Trophoblast cell (in vitro differentiated cells and primary cell): ENCODE measurements at places on chromosomes 6 and 20.

DNA sequence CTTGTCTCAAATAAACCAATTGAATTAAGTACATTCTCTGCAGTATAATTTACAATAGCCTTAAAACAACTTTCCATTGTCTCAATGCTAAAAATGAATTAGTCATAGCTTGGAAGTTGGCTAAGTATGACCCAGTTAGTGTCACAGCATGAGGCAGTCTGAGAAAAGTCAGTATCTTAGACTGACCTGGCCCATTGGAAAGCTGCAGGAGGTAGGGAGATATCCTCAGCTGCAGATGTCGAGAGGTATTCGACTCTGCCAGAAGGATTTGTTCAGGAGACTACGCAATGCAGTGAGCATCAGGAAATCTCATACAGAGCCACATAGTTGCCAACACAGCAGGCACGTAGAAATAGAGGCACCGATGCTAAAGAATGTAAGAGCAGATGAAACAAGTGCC is 350.9 kb upstream of the NRSN1 start:
- no peaks in the 10 kb centered on the region for H3K36me3 ChIP-seq
- no peak for DNase-seq
- H3K27me3 ChIP-seq: no peaks in the 10 kb centered on the region
- H3K4me1 ChIP-seq: no peaks in the 10 kb centered on the region
- H3K4me3 ChIP-seq: no peak overlapping the region

GRCh38 chr20:48463916-48464315 is 363.9 kb downstream of the PREX1 start:
- DNase-seq: peak; percentile 10
- no peaks in the 10 kb centered on the region for H3K36me3 ChIP-seq
- peaks cover 24% of the 10 kb centered on the region for H3K4me1 ChIP-seq
- no peaks in the 10 kb centered on the region for H3K27me3 ChIP-seq
- H3K4me3 ChIP-seq: no peak overlapping the region

DNA sequence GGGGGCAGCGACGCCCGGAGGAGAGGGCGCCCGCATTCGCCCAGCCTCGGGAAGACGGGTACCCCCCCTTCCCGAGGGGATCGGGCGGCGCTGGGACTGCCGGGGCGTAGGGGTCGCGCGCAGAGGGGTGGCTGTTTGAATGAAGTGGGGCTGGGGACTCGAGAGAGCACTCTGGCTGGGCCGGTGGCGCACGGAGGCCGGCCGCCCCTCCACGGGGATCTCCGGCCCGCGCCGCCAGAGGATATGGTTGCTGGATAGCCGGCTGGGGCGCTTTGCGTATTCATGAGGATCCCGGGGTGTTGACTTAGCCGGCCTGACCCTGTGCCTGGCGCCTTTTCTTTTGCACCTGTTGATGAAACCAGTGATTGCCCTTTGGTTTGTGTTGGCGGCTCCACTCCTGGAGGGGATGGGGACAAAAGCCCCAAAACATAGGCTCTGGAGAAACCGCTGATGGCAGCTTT is 469 bp downstream of the SYNJ2 start:
- H3K36me3 ChIP-seq: no peaks in the 10 kb centered on the region
- peak overlapping the region; percentile 55 for H3K27ac ChIP-seq
- H3K4me3 ChIP-seq: peak overlapping the region; percentile 87
- H3K4me1 ChIP-seq: peaks cover 19% of the 10 kb centered on the region

- peaks cover 8% of the 10 kb centered on the region for H3K36me3 ChIP-seq
- H3K27ac ChIP-seq: no peak overlapping the region
- no peaks in the 10 kb centered on the region for H3K4me1 ChIP-seq
These were observed 73.0 kb downstream of the GFRA4 start for GRCh38 chr20:3590164-3590563.

DNA sequence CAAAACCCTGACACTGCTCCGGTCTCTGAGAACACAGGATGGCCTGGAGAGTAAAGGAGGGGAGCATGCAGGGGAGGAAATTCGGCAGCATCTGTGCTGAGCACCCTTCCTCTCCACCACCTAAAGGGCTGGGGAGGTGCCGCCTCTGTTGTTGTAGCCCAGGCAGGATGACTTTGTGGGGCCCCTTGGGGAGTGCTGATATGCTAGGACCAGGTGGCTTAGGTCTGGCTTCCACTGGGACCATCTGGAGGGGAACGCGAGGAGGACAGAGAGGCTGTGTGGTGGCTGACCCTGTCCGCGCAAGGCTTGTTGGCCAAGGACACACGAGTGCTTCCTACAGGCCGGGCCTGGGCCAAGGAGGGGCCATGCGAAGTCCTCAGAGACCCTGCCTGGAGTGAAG is 9.9 kb upstream of the RPS6KA2 start:
- no peaks in the 10 kb centered on the region for H3K4me1 ChIP-seq
- no peak overlapping the region for H3K27ac ChIP-seq
- no peaks in the 10 kb centered on the region for H3K27me3 ChIP-seq
- H3K4me3 ChIP-seq: no peak overlapping the region
- H3K36me3 ChIP-seq: no peaks in the 10 kb centered on the region

DNA sequence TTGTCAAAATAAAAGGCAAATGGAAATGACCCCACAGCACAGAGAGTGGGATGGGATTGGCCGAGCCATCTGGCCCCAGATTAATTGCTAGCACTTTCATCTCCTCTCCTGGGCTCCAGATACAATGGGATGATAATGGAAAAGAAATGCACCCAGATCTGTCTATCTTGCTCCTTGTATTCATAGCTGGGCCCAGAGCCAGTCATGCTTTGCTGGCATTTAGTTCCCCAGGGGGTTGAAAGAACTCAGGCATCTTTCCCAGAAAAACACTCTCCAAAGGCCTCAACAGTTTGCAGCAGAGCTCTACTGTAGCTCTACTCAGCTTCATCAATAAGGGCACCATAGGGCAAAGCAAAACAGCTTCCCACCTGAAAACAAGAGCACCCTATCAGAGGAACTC is 116.0 kb upstream of the FOXA2 start:
- no peak overlapping the region for H3K4me3 ChIP-seq
- H3K4me1 ChIP-seq: no peaks in the 10 kb centered on the region
- no peaks in the 10 kb centered on the region for H3K27me3 ChIP-seq

GRCh38 chr6:90811596-90812226 is 224.8 kb upstream of the MAP3K7 start:
- H3K36me3 ChIP-seq: no peaks in the 10 kb centered on the region
- DNase-seq: no peak
- H3K27ac ChIP-seq: no peak overlapping the region
- H3K4me3 ChIP-seq: no peak overlapping the region

- no peak for DNase-seq
- peaks cover 5% of the 10 kb centered on the region for H3K4me1 ChIP-seq
- no peaks in the 10 kb centered on the region for H3K27me3 ChIP-seq
- H3K4me3 ChIP-seq: no peak overlapping the region
These were observed 40.9 kb downstream of the SUMO4 start for GRCh38 chr6:149440735-149441671.

DNA sequence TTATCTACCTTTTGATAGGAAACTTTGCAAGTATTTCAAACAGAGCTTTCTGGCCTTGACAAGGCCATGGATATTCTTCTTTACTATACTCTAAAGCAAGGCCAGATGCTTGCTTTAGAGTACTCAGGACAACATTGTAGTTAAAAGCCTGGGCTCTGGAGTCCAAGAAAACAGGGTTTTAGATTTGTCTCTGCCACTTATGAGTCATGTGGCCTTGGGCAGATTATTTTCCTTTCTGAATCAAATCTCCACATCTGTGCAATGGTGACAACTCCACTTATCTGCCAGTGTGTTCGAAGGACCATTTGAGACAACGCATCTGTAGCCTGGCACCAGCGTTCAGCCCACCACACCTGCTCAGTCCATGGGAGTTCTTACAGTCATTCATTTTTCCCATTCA is 265.9 kb upstream of the RIN2 start:
- no peak overlapping the region for H3K27ac ChIP-seq
- no peaks in the 10 kb centered on the region for H3K27me3 ChIP-seq
- peak; percentile 37 for DNase-seq
- H3K36me3 ChIP-seq: no peaks in the 10 kb centered on the region
- no peak overlapping the region for H3K4me3 ChIP-seq

DNA sequence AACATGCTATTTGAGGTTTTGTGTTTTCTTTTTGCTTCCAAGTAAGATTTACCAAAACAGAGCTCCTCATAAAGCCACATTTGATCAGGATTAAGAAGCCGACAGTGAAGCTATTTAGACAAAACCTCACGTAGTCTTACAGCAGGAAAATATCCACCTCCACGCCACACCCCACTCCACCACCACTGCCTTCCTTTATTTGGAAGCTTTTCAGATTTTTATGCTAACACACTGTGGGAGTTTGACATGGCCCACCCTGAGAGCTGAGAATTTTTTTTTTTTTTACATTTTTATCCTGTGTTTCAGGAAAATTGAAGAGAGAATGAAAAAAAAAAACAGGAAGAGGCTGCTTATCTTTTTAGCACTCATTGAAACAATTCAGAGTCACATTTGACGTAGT is 104.8 kb upstream of the MC3R start:
- H3K27ac ChIP-seq: no peak overlapping the region
- DNase-seq: no peak
- H3K27me3 ChIP-seq: no peaks in the 10 kb centered on the region
- H3K4me3 ChIP-seq: no peak overlapping the region
- H3K36me3 ChIP-seq: no peaks in the 10 kb centered on the region

DNA sequence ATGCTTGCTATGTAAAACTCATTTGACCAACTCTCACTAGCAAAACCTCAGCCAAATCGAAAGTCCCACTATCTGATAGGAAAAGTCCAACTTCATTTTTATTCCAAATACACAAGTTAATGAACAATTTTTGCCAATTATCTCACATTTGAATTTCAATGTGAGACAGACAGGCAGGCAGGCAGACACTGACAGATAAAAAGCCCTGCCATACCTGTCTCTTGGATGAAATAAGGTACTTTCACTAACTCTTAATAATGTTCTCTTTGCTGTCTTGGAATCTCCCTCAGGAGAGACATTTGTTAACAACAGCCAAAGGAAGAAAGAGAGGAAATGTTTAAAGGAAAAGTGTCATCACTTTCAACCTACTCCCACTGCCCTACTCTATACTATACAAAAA is 82.0 kb downstream of the RNGTT start:
- H3K27ac ChIP-seq: no peak overlapping the region
- H3K4me3 ChIP-seq: no peak overlapping the region
- H3K27me3 ChIP-seq: no peaks in the 10 kb centered on the region
- H3K36me3 ChIP-seq: no peaks in the 10 kb centered on the region
- no peak for DNase-seq

DNA sequence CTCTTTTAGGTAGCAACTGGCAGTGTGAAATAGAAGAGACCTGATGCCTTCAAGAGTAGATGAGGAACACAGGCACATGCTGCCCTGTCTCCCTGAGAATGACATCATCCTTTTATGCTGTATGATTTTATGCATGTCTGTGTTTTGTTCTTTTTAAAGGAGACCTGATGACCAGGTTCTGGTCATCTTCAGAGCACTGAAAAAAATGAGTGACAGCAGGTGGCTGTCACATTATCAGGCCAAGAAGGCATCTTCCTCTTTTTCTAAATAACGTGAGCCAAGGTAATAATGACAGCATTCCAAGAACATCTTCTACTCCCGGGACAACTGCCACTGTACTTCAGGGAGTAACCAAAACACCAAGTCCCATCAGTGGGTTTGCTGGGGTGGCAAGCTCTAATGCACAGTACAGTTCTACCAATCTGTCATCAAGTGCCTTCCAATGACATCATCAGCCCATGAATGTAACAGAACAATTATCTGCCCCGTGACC is 28.9 kb downstream of the CNKSR3 start:
- no peak for DNase-seq
- H3K36me3 ChIP-seq: no peaks in the 10 kb centered on the region
- no peak overlapping the region for H3K27ac ChIP-seq
- H3K4me3 ChIP-seq: no peak overlapping the region

DNA sequence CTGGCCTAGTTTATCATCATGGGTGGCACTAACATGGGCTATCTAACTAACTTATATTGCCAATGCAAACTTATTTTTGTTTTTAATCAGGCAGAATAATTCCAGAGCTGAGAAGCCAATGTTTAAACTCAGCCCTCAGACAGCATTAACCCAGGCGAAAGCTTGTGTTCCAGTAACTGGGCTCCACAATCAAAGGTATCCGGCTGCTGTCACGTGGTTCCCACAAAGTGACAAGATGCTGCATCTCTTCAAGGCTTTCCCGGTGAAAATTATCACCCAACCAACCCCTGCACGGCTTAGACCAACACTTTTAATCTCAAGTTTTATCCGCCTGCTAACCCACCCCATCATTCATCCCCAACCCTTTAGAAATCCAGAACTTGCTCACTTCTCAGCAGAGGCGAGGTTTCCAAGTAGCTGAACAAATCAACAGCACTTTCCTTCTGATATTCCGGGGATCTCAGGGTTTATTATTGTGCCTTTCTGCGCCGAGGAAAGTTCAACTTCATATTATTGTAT is 885 bp downstream of the MTCL3 start:
- H3K4me1 ChIP-seq: peaks cover 11% of the 10 kb centered on the region
- peaks cover 38% of the 10 kb centered on the region for H3K27me3 ChIP-seq
- no peaks in the 10 kb centered on the region for H3K36me3 ChIP-seq

DNA sequence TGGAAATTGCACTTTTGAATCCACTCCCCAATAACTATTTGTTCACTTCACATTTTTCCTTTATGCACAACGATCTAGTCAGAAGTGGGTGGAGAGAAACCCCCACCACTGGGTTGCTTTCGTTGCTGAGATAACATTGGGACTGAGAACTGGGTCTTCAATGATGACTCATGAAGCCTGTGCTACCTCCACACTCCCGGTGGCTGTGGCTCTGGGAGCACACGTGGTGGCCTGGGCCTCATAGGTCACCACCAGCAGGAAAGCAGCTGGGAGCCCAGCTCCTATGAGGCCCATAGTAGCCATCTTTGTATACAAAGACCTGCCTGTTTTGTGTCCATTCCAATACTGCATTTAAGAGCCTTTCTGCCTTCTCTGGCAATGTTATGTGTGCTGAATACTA is 178.0 kb upstream of the SASH1 start:
- H3K27me3 ChIP-seq: no peaks in the 10 kb centered on the region
- H3K4me1 ChIP-seq: no peaks in the 10 kb centered on the region
- H3K36me3 ChIP-seq: no peaks in the 10 kb centered on the region
- H3K4me3 ChIP-seq: no peak overlapping the region
- H3K27ac ChIP-seq: no peak overlapping the region

DNA sequence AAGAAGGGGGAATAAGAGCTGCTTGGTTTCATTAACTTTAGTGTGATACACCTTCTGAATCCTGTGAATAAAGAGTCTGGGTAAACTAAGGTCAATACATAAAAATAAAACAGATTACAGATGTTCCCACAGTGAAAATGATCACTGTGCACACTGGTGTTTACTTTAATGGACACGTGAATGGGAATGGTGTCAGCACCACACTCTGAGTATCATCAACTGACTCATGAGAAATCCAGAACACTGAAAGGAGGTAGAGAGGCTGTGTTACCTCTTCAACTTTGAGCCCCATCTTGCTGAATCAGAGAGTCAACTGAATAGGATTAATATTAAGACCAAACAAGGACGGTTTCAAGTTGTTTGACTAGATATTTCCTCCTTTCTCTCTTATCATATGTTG is 75.0 kb downstream of the ELOVL4 start:
- H3K36me3 ChIP-seq: no peaks in the 10 kb centered on the region
- H3K27ac ChIP-seq: no peak overlapping the region
- H3K4me3 ChIP-seq: no peak overlapping the region
